ENCODE measurements at places on chromosomes 12 and 14.

GRCh38 chr12:122853582-122854245, 18.5 kb downstream of the HIP1R start:
- no peak for DNase-seq

DNA sequence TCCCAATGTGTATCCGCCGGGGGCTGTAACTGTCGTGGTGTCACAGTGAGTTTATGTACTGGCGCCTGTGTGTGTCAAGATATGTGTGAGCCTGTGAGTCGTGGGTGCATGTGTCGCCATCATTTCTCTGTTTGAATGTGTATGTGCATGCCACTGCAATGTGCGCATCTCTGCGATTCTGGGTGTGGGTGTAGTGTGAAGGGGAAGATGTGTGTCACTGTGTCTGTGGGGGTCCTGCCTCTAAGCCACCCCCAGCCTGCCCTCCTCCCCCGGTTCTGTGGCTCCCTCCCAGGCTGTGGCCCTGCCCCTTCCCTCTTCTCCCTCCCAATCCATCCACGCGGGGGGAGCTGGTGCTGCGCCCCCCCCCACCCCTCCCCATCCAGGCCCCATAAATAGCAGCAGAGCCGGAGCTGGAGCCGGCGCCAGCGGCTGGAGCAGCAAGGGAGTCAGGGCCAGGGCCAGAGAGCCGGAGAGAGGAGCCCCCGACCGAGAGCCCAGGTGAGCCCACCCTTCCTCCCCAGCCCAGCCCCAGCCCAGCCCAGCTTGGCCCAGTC, at the start of gene CPNE6:
CPNE6 (plus strand) TSS at position 419 of the 554 bp plus-strand sequence. CDS start 1,375 bp downstream, outside the sequence.
- DNase-seq, result no peak

DNA sequence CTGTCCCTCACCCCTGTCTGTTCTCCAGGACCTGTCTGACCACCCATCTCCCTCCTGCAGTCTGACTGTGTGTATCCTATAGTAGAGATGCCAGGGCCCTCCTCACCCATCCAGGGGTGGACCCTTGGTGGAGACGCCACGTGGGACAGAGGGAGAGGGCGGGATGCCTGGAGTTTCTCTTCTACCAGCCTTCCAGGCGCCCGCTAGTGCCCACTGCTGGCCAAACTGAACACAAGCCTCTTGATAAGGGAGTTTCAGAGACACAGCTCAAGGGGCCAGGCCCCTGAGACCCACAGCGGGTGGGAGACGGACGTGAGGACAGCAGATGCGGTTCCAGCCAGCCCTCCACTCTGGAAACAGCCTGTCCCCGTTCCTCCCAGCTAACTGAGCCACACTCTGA, 147.3 kb downstream of the RBM19 start:
- DNase-seq, result no peak

GRCh38 chr14:104694991-104695659, 5.7 kb downstream of the INF2 start:
- peak; percentile 55 for DNase-seq

DNA sequence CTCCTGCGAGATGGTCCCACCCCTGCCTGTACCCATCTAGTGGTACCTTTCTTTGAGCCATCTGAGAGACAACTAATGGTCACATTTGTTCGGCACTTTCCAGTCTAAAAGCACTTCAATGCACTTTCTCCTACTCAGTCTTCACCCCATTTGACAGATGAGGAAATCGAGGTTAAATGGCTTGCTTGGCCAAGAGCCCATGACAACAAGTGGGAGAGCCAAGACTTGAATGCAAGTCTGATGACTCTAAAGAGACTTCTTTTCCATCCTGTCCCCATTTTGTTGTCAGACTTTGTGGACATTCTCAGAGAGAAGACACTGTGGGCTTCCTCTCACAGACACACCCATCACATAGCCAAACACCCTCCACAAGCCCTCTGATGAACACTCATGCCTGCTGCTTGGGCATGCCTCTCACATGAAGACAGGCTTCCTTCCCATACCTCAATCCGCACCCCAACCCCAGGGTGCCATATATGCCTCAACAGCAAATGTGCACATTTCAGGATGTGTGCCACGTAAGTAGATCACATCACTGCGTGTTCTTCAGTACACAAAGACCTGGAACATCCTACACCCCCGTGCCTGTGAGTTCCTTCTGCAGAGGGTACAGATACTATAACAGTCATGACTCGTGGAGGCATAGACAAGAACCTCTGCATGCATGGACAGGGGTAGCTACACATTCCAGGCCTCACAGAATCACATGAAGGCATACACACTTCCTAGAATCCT, 805 bp downstream of the MYH7 start:
- DNase-seq, result no peak

DNA sequence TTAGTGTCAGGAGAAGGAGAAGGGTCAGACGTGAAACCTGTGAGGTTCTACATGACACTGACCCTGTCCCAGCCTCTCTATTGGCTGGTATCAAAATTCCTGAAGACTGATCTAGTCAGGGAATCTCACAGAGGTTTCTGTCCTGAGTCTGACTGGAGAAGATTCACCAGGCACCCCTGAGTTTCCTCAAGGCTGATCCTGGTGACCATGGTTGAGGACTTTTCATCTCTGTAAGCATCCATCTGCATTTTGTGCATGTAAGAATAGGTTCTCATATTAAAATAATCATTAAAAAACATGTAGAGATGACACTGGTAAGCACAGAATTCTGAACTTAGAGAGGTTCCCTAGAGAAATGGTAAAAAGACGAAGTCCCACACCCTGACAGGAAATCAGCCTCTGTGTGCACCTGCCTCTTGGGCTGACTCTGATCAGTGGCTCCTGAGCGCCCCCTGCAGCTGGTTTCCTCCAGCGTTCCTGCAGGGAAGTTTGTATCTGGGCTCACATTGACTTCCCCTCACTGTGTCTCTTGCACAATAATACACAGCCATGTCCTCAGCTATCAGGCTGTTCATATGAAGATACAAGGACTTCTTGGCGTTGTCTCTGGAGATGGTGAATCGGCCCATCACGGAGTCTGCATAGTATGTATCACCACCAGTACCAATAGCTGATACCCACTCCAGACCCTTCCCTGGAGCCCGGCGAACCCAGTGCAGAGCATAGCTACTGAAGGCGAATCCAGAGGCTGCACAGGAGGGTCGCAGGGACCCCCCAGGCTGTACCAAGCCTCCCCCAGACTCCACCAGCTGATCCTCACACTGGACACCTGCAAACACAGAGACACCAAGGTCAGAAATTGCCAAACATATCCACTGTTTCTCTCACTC, 991.9 kb downstream of the TMEM121 start:
- DNase-seq, result peak; percentile 83

GRCh38 chr12:102503056-102503681, 22.8 kb upstream of the IGF1 start:
- DNase-seq, result no peak
